Activated naive CD4-positive, alpha-beta T cell treated with anti-CD3 and anti-CD28 coated beads, Interleukin-2, amount 50 U/mL, for 16 hours (primary cell): ENCODE measurements at places on chromosomes 1 and 21.

GRCh38 chr1:173545688-173546087 is 57.2 kb downstream of the SLC9C2 start:
- no peak for DNase-seq

DNA sequence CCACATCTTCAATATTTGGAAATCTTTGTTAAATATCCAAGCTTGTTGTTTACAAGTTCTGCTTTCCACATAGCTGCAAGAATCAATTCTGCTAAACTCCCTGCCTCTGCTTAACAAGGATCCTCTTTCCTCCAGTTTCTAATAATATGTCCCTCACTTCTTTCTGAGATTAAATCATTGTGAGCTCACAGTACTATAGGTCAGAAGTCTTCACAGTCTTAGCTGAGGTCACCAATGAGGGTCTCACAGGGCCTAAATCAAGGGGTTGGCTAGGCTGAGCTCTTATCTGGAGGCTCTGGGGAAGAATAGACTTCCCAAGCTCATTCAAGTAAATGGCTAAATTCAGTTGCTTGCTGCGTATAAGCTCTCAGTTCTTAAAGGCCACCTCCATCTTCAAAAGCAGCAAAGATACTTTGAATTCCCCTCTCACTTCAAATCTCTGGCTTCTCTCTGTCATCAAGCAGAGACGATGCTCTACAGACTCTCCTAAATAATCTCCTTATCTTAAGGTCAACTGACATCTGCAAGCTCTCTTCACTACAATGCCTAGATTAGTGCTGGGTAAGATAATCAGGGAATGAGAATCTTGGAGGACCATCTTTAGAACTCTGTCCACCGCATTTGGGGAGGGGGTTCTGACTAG is 175.3 kb downstream of the PLPPR4 start:
- DNase-seq = no peak

- no peak for DNase-seq
Measured at GRCh38 chr1:226679262-226679661, 59.8 kb downstream of the ITPKB start.

GRCh38 chr1:2970311-2971071 is 50.8 kb upstream of the ACTRT2 start:
- DNase-seq = no peak

DNA sequence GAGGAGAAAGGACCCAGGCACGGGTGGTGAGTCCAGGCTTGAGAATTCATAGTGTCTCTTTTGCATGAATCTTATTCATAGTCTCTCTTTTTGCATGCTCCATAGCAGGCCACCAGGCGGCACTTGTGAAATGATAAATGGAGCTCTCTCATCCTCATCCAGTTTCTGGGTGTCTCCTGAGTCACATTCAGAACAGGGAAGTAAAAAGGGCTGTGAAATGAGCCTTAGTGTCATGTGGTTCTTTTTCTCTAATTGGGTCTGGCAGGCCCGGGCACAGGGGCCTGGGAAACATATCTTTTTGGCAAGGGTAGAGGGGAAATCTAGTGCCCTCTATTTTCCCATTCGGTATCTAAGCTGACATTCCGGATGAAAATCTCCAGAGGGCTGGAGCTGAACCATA is 19.1 kb upstream of the NCF2 start:
- no peak for DNase-seq

GRCh38 chr21:16215663-16216183 is 485.9 kb downstream of the USP25 start:
- DNase-seq = no peak

DNA sequence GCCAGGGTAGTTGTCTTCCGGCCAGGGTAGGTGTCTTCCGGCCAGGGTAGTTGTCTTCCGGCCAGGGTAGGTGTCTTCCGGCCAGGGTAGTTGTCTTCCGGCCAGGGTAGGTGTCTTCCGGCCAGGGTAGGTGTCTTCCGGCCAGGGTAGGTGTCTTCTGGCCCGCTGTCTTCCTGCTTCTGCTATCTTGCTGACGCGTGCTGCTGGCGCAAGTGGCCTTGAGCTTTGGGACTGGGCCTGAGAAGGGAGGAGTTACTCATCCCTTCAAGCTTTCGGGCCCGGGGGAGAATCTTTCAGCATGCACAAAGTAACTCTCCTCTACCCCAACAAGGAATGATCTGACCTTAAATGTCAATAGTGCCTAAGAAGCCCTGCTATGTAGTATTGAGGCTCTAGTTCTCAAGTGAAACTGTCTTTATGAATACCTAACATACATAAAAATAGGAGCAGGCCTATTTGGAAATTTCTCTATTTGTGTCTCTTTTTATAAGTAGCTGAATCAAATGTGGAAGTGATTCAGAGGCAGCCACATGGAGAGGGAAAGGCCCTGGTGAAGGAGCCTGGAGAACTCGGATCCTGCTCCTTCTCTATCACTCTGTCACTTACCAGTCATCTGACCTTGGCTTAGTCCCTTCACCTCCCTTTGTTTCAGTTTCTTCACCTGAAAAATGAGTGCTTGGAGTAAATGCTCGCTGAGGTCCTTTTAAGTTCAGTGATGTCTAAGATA is 65.6 kb downstream of the RGL1 start:
- DNase-seq = no peak
